Putamen (tissue), 1 donor: ENCODE measurements at places on chromosomes 5 and 9.

DNA sequence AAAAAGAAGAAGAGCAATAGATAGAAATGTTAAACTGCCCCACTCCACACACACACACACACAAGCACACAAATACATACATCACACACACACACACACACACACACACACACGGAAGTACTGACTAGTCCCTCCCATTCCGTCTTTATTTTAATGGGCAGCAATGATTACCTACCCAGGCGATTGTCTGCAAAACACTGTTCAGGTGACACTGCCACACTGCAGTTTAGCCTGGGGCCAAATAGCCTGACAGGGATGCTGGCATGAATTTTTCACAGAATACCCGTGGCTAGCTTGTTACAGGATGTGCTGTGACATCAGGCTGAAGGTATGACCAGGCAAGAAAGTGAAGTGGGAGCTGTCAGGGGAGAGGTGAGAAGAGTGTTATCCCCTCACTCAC, 86.9 kb downstream of the FRMD3 start:
- no peak for DNase-seq

DNA sequence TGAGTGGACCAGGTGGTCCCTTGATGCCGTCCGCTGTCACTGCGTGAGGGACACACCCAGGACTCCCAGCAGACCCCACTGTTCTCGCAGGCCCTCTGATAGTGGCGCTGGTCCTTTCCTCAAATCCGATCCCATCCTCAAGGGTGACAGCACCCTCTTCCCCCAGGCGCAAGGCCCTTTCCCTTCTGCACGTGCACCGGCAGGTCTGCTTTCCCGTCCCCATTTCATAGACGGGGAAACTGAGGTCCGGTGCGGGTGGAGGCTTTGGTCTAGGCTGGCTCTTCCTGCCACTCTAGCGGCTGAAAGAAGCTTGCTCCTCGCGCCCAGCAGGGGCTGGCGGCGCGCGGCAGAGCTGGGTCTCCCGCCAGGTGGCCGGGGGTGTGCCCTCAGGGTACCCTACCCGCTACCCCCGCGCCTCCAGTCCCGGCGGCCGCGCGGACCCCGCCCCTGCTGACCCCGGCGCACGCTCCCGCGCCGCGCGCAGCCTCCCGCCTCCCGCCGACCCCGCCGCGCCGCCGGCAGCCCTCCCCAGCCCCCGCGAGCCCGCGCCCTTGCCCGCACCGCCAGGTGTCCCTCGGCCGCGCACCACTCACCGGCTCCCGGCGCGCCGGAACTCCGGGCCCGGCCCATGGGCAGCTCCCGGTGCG, 453 bp downstream of the RASGEF1C start:
- no peak for DNase-seq

DNA sequence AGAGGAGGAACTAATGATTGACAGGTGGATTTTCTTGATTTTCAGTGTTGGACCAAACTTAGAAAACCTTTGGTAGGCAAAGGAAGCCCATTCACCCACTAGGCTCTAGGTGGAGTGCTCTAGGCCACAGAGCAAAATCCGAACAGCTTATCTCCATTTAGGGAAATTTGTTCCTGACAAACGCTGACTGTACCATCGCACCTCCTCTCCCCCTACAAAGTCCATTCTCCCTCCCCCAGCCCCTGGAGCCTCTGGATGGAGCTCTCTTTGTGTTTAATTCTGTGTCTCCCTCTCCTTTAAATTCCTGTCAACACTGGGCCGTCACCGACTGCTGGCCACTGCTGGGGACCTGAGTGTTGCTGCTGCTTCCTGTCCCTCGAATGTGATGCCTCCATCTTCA, 350.1 kb upstream of the IRX2 start:
- no peak for DNase-seq

- DNase-seq: no peak
Observed at GRCh38 chr9:14165376-14166035, 148.4 kb downstream of the NFIB start.

- no peak for DNase-seq
Observed at GRCh38 chr9:33649463-33649862, 125.4 kb downstream of the ANKRD18B start.

DNA sequence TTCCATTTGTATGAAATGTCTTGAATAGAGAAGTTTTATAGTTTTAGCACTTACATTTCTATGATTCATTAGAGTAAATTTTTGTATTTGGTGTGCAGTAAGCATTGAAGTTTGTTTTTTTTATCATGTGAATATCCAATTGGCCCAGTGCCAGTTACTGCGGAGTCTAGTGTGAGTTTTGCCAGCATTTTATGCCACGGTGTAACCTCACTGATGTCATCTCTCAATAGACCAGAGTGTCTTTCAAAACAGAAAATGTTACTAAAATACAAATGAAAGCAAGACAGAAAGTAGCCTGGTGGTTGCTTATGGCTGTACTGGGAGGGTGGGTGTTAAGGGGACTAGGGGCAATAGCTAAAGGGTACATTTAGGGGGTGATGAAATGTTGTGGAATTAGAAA, 62.8 kb downstream of the IPPK start:
- no peak for DNase-seq

- DNase-seq: no peak
Observed at GRCh38 chr5:96664669-96665068, 2.5 kb downstream of the CAST start.

DNA sequence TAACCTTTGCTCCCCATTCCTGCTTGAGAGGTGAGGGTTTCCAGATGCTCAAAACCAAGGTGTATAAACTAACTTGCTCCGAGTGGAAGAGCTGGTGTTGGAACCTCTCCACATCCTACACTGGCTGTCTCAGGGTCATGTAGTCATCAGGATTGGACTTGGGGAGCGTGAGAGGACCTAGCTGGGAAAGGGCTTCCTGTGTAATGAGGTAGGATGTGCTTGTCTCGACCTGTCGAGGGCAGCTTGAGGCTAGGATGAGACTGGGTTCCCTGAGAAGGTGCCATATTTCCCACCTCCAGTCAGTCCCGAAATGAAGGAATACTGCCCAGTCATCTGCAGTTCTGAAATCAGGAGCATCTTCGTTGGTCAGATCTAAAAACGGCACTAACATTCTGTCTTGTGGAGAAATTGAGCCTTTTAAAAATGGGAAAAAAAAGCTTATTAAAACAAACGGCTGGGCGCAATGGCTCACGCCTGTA, 1.3 kb downstream of the CCNI2 start:
- DNase-seq: no peak
